ENCODE measurements at places on chromosomes 1 and 21. TPM values are rescaled to one million over a fixed set of nuclear protein-coding genes. Genes with fewer than 3 reads are reported as not detected.

DNA sequence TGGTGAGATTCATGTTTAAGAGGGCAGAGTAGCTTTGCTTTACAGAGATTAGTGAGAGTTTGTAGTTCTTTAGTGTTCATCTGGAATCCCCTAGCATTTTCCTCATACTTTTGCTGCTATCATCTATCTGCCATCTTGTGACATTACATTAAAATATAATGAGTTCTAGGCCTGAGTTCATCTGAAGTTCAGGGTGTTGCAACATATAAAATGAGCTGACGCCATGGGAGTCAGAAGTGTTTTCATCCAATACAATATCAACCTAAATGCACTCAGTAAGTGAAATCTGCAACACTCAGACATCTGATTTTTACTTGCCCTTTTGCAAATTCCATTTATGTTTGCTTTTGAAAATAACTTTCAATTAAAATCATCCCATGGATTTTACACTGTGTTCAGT, 153.8 kb downstream of the NTNG1 start:
- DNase-seq = no peak

DNA sequence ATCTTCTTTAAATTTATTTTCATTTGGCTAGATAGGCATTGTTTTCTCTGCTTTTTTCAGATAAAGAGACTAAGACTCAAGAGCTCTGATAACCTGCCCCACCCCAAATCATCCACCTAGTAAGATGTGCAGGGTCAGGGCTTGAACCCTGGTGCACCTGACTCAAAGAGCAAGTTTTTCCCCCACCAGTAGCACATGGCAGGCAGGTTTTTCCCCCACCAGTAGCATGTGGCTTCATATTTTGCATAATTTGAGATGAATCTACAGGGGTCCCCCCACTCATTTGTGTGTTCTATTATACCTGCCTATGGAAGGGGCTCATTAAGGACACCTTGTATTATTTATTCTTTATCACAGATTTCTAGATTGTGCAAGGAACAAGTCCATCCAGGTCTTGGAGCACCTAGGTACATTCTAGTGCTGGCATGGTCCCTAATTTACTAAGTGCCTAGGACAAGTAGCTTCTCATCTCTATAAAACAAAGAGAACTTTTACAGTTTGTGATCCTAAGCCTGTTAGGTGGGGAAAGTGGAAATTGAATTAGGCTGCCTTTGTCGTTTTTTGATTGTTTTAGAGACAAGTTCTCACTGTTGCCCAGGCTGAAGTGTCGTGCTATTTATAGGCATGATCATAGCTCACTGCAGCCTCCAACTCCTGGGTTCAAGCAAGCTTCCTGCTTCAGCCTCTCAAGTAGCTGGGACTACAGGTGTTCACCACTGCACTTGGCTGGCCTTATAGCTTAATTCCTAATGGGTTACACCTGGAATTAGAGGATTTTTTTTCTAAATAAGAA, 13.2 kb upstream of the CTSE start:
- no peak for DNase-seq

The KRTAP19-1 gene
- total RNA-seq = not detected

The LRRC3 gene
- total RNA-seq = 0.98 TPM
